Breast epithelium (tissue), 4 donors: ENCODE measurements at places on chromosomes 6 and 20. TPM values are rescaled to one million over a fixed set of nuclear protein-coding genes. Genes with fewer than 3 reads are reported as not detected.

CHRNA4 gene
- total RNA-seq: not detected

GPRC6A gene
- total RNA-seq: not detected

ARFGEF3 gene
- 28.1 TPM for total RNA-seq

HFE gene
- total RNA-seq: 5.6 TPM

GRCh38 chr6:56510984-56511531 lies 131.6 kb downstream of the DST start:
- H3K36me3 ChIP-seq: no peaks in the 10 kb centered on the region
- H3K4me3 ChIP-seq: no peak overlapping the region
- H3K27me3 ChIP-seq: no peaks in the 10 kb centered on the region
- no peak for DNase-seq

DNA sequence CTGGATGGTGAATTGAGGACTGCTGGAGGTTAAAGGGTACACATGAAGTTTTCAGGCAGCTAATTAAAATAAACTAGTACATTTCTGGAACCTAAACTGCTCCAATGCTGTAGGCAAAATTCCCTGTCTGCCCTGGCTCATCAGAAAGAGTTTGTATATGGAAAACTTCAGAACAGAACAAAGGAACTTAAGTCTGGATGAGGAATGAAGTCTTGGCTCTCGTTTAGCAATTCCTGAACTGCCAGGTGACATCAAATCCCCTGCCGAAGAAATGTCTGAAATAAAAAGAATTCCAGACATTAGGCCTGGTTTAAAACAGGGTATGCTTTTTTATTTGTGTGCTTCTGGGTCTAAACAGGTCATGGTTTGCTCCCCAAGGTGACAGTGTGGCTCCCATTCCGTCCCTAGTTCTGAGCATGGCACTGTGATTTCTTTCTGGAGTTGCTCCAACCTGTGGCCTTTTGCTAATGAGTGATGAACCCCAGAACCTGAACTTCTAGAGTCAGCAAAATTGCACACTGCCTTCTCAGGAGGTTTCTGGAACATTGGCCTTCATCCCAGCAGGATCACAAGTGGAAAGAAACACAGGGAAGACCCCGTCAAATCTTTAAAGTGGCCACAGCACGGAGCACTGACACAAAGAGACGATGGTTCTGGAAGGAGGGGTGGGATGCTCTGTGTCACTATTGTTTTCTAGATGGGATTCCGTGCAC lies 129.4 kb upstream of the NAA20 start:
- H3K27me3 ChIP-seq: no peaks in the 10 kb centered on the region
- peak overlapping the region; percentile 27 for H3K4me3 ChIP-seq
- DNase-seq: no peak
- H3K4me1 ChIP-seq: peaks cover 36% of the 10 kb centered on the region
- H3K27ac ChIP-seq: peak overlapping the region; percentile 95

DNA sequence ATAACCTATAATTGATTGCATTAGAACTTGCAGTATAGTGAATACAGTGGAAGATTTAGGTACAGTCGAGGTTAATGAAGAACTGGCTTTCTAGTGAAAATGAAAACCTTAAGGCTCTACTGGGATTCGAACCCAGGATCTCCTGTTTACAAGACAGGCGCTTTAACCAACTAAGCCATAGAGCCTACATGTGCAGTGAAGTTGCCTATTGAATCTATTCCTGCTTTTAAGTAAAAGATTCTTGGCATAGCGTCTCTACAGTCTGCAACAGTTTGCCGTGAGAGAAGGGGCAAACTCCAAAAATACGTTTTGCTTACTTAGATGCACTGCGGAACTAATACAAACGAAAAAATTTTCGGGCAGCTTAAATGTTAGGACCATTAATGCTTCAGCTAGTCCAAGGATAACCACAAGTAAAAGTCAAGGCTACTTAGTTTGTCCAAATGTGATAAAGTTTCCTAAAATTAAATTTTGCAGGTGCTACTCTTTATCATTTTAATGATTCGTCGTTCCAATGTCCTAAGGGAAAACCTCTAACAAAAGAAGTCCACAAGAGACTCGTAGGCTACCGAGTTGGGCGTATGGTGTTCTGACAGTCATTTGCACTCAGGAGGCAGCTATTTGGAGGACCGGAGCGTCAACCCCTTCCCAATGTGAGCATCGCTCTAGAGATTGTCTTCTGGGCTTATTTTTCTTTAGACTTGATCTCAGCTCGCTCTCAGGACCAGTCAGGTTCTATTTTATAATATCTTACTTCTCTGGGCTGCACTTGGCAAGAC lies 31.3 kb upstream of the ZSCAN23 start:
- no peaks in the 10 kb centered on the region for H3K4me1 ChIP-seq
- no peak overlapping the region for H3K27ac ChIP-seq
- H3K4me3 ChIP-seq: no peak overlapping the region
- no peak for DNase-seq

- H3K4me3 ChIP-seq: no peak overlapping the region
- DNase-seq: no peak
- H3K36me3 ChIP-seq: peaks cover 8% of the 10 kb centered on the region
- no peaks in the 10 kb centered on the region for H3K4me1 ChIP-seq
- H3K27ac ChIP-seq: no peak overlapping the region
- no peaks in the 10 kb centered on the region for H3K27me3 ChIP-seq
Measured at GRCh38 chr6:144543006-144543871, 258.1 kb downstream of the UTRN start.

- H3K4me3 ChIP-seq: no peak overlapping the region
- no peaks in the 10 kb centered on the region for H3K36me3 ChIP-seq
- H3K27me3 ChIP-seq: no peaks in the 10 kb centered on the region
- no peak overlapping the region for H3K27ac ChIP-seq
- no peaks in the 10 kb centered on the region for H3K4me1 ChIP-seq
- no peak for DNase-seq
Measured at GRCh38 chr6:145036236-145036635, 699.1 kb downstream of the EPM2A start.

GRCh38 chr20:34747479-34747878 lies 43.3 kb downstream of the TP53INP2 start:
- no peak for DNase-seq
- H3K27me3 ChIP-seq: no peaks in the 10 kb centered on the region
- no peaks in the 10 kb centered on the region for H3K4me1 ChIP-seq

- no peaks in the 10 kb centered on the region for H3K36me3 ChIP-seq
- H3K4me3 ChIP-seq: no peak overlapping the region
- H3K27ac ChIP-seq: no peak overlapping the region
- H3K27me3 ChIP-seq: no peaks in the 10 kb centered on the region
Measured at GRCh38 chr6:113137426-113137825, 719.7 kb upstream of the MARCKS start.

DNA sequence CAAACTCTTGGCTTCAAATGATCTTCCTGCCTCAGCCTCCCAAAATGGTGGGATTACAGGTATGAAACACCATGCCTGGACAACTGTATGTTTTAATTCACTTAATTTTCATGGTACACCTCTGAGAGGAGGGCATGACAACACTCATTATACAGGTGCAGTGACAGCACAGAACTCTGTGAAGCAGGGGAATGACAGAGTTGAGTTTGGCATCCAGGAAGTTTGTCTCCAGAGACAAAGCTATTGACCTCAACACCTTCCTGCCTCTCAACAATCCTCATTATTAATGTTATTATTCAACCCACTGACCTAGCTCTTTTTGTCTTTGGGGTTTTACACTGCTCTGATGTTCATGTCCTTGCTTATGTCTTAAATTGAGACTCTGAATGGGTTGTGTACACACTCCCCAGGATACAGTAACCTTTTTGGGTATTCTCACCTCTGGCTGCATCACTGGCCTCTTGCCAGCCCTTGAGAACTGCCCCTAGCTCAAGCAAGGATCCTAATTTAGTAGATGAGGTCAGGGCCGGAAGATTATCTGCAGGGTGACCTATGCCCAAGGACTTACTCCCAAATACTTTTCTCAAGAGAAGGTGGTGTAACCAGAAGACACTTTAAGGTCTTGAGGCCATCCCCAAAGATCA lies 13.0 kb upstream of the IER3 start:
- H3K4me1 ChIP-seq: no peaks in the 10 kb centered on the region
- H3K27ac ChIP-seq: no peak overlapping the region
- no peak for DNase-seq
- no peak overlapping the region for H3K4me3 ChIP-seq
- H3K36me3 ChIP-seq: no peaks in the 10 kb centered on the region

DNA sequence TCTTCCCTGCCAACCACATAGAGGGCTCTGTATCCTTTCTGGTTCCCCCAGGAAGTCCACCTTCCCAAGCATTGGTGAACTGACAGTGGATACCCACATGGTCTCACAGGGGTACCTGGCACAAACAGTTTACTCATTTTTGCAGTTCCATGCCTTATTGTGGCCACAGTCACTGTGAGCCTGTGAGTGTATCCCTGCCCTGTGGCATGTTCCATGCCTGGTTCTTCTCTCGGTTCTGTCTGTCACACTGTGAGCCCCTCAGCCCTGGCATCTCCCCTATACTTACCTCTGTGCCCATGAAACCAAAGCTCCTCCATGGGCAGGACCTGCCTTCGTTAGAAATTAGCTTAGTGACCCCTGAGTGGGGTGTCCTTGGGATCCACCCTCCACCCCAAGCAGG lies 107.8 kb downstream of the TOX2 start:
- H3K27me3 ChIP-seq: no peaks in the 10 kb centered on the region
- DNase-seq: no peak
- H3K36me3 ChIP-seq: no peaks in the 10 kb centered on the region
- H3K4me1 ChIP-seq: no peaks in the 10 kb centered on the region
- H3K27ac ChIP-seq: no peak overlapping the region

DNA sequence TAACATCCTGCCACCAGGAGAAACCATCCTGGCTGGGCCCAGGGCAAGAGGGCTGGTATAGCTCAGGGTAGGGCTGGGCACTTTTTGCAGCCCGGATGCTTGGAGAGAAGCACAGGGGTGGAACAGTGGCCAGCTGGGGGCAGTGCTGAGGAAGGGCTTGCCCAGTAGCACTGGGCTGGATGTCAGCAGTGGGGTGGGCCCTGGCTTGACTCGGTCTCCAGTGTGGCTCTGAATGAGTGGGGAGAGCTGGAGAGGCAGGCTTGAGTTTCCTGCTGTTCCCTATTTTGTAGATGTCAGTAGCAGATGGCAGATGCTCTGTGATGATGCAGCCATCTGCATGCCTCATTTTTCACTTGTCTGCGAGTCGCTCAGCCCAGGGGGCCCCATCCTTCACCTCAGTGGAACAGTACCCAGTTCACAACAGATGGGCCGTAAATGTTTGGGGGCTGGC lies 56.3 kb upstream of the TULP1 start:
- no peak overlapping the region for H3K27ac ChIP-seq
- H3K27me3 ChIP-seq: no peaks in the 10 kb centered on the region
- DNase-seq: no peak
- no peaks in the 10 kb centered on the region for H3K4me1 ChIP-seq
- no peak overlapping the region for H3K4me3 ChIP-seq
- H3K36me3 ChIP-seq: no peaks in the 10 kb centered on the region

GRCh38 chr6:126803769-126804168 lies 314.7 kb upstream of the RSPO3 start:
- H3K27me3 ChIP-seq: no peaks in the 10 kb centered on the region
- no peak for DNase-seq
- no peaks in the 10 kb centered on the region for H3K36me3 ChIP-seq
- H3K4me1 ChIP-seq: no peaks in the 10 kb centered on the region
- H3K27ac ChIP-seq: no peak overlapping the region
